GM12892 (cell line): ENCODE measurements at places on chromosomes 7 and 10.

- no peak for DNase-seq
These were observed 1005.0 kb downstream of the LRMDA start for GRCh38 chr10:76436401-76436811.

DNA sequence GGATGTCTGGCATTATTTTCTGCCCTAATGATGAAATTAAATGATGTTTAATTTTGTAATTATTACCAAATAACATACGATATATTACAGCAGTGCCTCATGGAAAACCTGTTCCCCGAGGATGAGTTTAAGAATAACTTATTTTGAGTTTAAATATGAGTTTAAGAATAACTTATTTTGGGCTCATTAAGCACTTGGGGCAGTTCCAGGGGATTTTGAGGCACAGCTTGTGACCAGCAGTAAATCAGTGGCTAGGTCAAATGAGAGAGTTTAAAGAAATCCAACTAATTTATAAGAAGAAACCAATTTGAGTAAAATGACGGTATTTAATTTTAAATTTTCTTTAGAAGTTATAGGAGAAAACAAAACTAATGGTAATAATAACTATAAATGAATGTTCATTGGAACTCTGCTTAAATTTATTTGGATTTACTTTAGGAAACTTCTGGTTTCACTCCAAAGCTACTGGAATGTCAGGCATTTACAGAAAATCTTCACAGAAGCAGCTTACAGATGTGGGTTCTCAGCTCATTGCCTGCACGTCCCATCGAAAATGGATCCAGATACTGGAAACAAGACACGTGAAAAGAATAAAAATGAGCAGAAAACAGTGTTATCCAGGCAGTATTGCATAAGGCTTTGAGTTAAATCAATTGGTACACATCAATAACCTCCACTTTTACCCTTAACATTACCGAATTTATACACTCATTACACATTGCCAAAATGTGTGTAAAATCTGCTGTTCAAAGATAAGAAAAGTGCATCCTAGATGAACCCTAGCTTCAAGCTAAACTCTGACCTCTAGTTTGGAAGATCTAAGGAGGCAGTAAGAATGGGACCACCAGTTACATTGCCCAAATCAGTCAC is 784.5 kb upstream of the IGFBP3 start:
- no peak for DNase-seq

- DNase-seq: no peak
These were observed 858.5 kb downstream of the KCNMA1 start for GRCh38 chr10:76778914-76779795.

DNA sequence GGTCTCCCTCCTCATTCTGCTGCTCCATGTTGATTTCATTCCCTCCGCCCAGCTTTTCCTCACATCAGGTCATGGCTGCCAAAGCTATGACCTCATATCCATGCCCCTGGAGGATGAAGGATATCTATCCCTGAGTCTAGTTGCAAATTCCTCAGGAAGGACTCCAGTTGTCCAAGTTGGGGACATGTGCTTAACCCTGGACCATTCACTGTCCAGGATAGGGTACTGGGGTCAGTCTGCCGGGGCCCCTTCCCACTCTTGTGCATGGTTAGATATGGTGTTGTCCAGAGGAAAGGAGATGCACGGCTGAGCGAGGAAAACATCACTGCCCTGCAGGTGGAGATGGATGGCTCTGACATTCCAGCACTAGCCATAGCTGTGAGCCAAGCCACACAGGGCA is 51.9 kb upstream of the COMTD1 start:
- DNase-seq: no peak

DNA sequence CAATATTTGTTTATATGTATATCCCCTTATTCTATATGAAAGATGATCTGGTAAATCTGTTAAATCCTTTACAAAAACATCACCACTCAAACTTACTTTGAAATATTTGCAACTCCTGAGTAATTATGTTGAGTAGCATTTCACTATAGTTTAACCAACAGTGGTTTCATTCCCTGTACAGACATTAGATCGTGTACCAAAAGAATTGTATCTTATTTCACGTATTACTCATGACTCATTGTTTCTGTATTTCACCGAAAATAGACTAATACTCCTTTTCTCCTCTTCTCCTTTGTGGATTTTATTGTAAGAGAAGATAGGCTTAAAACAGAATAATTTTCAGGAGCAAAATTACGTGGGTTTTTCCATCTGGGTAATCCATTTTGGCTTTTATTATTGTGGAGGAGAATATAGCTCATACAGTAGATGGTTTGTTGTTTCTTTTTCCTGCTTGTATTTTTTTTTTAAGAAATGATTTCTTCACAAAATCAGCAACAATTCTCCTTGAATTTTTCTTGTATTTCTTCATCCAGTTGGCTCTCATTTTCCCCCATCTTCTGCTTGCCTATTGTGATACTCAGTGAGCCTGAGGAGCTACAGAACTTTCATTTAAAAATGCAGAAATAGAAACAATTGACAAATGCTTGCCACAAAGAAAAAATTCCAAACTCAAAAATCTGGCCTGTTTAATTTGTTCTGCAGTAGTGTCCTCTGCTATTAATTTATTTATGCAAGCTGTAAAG is 90.6 kb upstream of the OIT3 start:
- no peak for DNase-seq
